Hematopoietic multipotent progenitor cell treated with erythropoietin and hydrocortisone succinate and interleukin-3 and kit ligand, for 4 days (in vitro differentiated cells): ENCODE measurements at places on chromosomes 12 and 14.

- DNase-seq = no peak
Observed at GRCh38 chr12:128933039-128933438, 79.8 kb downstream of the GLT1D1 start.

- DNase-seq = no peak
Observed at GRCh38 chr12:132269271-132269968, 60.0 kb downstream of the GALNT9 start.

DNA sequence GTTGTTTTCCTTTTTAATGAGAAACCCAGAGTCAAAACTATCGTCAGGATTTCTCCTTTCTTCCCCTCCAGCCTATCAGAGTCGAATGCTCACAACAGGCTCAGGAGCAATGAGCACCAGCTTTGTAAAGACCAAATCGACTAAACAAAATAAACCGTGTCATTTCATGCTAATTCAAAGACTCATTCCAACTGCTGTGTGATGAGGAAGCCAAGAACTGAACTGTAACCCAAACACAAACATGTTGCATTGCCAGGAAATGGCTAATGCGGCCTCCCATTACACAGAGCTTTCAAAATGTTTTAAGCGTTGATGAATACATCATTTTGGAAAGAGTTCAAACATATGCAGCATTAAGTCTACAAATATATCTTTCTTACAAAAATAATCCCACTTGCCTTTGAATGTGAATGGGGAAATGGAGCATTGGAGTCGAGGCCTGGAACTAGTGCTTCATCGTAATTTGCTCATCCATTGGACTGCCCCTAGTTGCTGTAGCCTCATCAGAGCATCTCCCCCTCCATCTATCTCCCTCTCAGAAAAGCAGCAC, 349.5 kb downstream of the GXYLT1 start:
- no peak for DNase-seq

DNA sequence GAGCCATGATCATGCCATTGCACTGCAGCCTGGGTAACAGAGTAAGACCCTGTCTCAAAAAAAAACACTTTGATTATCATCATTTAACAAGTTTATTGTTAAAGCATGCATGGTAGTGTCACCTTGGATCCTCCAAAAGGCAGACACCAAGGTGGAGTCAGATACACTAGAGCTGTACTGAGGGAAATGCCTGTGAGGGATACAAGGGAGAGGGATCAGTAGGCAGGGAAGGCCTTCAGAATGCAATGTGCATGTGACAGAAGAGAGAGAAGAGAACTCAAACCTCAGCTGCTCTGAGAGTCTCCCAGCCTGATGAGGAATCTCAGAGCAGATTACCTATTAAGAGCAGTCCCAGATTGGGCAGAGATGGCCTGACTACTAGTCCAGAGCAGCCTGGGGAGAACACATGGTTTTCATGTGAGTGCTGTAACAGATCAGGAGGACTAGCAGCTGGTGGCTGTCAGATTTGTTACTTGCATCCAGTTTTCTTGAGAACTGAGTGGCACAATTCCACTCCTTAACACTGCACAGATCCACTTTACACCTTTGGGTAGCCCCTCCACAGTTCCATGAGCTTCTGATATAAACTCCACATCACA, 38.0 kb upstream of the A2ML1 start:
- DNase-seq = no peak

GRCh38 chr14:39868949-39869348, 436.7 kb upstream of the FBXO33 start:
- no peak for DNase-seq

DNA sequence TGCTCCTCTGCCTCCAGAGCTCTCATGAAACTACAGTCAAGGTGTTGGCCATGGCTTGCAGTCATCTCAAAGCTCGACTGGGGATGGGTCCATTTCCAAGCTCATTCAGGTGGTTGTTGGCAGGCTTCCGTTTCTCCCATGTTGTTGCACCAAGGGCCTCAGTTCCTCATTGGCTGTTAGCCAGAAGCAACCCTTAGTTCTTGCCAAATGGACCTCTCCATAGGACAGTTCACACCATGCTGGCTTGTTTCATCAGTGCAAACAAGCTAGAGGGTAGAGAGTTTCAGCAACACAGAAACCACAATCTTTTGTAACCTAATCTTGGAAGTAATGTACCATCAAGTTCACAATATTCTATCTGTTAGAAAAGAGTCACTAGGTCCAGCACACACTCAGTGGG, 22.7 kb upstream of the PPM1A start:
- DNase-seq = peak; percentile 81

GRCh38 chr12:108371801-108372344, 32.8 kb upstream of the CMKLR1 start:
- DNase-seq = peak; percentile 10

GRCh38 chr12:11748903-11749302, 99.4 kb downstream of the ETV6 start:
- no peak for DNase-seq
